MCF 10A (cell line): ENCODE measurements at places on chromosomes 13 and 19. TPM values are rescaled to one million over a fixed set of nuclear protein-coding genes. Genes with fewer than 3 reads are reported as not detected.

GRCh38 chr19:50759886-50760285 is 10.4 kb upstream of the GPR32 start:
- DNase-seq: no peak
- no peaks in the 10 kb centered on the region for H3K36me3 ChIP-seq
- H3K27me3 ChIP-seq: peaks cover 19% of the 10 kb centered on the region
- H3K4me3 ChIP-seq: no peak overlapping the region
- H3K27ac ChIP-seq: no peak overlapping the region
- no peaks in the 10 kb centered on the region for H3K4me1 ChIP-seq

- H3K4me1 ChIP-seq: no peaks in the 10 kb centered on the region
- H3K4me3 ChIP-seq: no peak overlapping the region
- H3K27me3 ChIP-seq: no peaks in the 10 kb centered on the region
- H3K27ac ChIP-seq: no peak overlapping the region
- DNase-seq: no peak
Observed at GRCh38 chr19:2853015-2853606, 11.8 kb downstream of the ZNF555 start.

DNA sequence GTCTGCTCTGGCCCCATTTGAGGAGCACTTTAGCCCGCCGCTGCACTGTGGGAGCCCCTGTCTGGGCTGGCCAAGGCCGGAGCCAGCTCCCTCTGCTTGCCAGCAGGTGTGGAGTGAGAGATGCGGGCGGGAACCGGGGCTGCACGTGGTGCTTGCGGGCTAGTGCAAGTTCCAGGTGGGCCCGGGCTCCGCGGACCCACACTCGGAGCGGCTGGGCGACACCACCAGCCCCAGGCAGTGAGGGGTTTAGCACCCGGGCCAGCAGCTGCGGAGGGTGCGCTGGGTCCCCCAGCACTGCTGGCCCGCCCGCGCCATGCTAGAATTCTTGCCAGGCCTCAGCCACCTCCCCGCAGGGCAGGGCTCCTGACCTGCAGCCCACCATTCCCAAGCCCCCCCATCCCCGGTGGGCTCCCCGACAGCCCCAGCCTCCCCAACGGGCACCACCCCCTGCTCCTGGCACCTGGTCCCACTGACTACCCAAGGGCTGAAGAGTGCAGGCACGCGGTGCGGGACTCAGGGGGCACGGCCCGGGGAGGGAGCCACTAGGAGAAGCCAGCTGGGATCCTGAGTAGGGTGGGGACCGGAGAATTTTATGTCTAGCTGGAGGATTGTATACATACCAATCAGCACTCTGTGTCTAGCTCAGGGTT is 19.1 kb downstream of the COMMD6 start:
- no peaks in the 10 kb centered on the region for H3K4me1 ChIP-seq
- no peak overlapping the region for H3K27ac ChIP-seq
- H3K4me3 ChIP-seq: no peak overlapping the region
- no peaks in the 10 kb centered on the region for H3K27me3 ChIP-seq
- H3K36me3 ChIP-seq: no peaks in the 10 kb centered on the region

GRCh38 chr19:2774953-2775555 is 8.0 kb downstream of the SGTA start:
- no peaks in the 10 kb centered on the region for H3K27me3 ChIP-seq
- H3K27ac ChIP-seq: peak overlapping the region; percentile 81
- DNase-seq: no peak

DNA sequence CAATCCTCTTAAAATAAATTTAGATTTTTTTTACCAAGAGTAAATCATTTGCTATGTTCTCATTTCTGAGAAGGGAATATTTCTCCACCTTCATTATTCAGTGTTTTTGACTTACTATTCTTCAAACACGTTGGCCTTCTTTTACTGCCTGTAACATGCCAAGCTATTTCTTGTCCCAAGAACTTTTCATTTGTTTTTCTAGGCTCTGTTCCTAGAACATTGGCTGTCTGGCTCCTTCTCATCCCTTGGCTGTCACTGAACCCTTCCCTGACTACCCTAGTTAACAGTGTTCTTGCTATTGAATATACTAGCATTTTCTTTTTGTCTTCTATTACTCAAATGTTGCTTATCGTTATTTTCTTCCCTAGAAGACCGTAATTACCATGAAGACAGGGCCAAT is 248.1 kb downstream of the ITGBL1 start:
- no peak overlapping the region for H3K4me3 ChIP-seq
- peak; percentile 72 for DNase-seq
- no peaks in the 10 kb centered on the region for H3K36me3 ChIP-seq
- peaks cover 41% of the 10 kb centered on the region for H3K4me1 ChIP-seq
- H3K27ac ChIP-seq: peak overlapping the region; percentile 94

DNA sequence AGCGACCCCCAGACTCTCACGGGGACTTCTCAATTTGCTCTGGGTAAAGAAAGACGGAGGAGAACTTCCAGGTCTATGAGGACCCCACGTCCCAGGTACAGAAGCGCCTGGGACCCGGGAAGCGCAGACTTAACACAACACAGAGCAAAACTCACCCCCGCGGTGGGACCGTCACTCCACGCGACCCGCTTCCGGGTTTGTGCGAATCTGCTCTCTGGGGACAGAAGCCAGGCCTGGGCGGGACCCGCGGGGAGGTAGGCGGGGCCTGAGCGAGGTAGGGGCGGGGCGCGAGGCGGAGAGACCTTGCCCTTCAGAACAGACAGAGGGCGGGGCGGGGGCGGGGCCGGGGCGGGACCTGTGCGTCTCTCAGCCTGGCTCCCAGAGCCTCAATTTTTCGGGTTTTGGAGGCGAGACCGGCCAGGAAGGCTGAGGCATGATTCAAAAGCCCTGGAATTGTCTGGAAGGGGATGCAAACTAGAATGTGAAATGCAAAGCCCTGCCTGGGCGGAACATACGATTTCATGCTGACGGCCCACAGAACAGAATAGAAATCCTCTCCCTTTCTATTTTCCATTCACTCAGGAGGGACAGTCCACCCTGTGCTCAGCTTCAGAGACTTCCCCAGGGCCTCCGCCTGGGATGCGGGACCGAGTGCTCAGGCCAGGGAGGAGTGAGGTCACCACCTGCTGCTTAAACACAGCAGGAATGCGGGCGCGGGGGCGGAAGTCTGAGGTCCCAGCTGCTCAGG is 19.3 kb upstream of the ZNF888 start:
- peak; percentile 86 for DNase-seq
- no peaks in the 10 kb centered on the region for H3K36me3 ChIP-seq
- H3K27me3 ChIP-seq: no peaks in the 10 kb centered on the region
- H3K4me3 ChIP-seq: peak overlapping the region; percentile 80
- peak overlapping the region; percentile 80 for H3K27ac ChIP-seq

OR2Z1 gene
- not detected in 2 replicates for total RNA-seq

KDM4B gene
- total RNA-seq: 34.4 and 36.3 TPM in 2 replicates

KLK13 gene
- total RNA-seq: not detected in 2 replicates
